GM10248 (cell line): ENCODE measurements at places on chromosomes 6 and 20.

GRCh38 chr6:47047479-47048407 lies 5.6 kb upstream of the ADGRF1 start:
- DNase-seq: peak; percentile 36

GRCh38 chr6:169799474-169799926 lies 48.1 kb downstream of the ERMARD start:
- no peak for DNase-seq

GRCh38 chr20:20525756-20526155 lies 157.9 kb downstream of the INSM1 start:
- no peak for DNase-seq

GRCh38 chr6:34249469-34250261 lies 859 bp upstream of the SMIM29 start:
- DNase-seq: no peak

DNA sequence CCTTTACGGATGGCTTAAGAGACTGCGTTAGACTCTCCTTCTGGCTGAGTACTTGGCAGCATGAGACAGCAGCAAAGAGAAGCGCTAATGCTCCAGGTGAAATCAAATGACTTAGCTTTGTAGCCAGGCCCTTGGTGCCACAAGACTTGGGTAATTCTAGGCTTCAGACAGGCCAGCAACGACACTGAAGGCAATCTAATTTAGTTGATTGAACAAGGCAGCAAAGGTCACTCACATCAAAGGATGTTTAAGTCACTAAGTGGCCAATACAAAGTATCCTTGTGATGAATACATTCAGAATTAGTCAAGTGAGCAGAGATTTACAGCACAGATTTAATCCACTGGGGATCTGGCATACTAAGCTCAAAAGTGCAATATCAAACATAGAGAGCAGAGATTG lies 113.2 kb downstream of the FAM83B start:
- no peak for DNase-seq

GRCh38 chr6:114785235-114786127 lies 442.7 kb upstream of the HS3ST5 start:
- no peak for DNase-seq

DNA sequence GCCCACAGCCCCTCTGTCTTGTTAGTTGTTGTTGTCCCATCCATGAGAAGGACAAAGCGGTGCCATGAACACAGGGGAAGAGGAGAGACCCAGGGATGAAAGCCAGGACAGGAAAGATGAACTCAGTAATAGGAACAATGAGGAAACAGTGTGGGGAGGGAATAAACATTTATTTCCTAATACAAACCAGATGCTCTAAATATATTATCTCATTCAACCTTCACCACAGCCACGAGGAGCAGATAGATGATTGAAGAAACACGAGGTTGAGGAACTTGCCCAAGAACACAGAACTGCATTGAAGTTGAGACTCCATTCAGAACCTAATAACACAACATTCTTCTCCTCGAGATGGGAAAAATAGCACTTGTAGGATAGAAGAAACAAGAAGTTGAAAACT lies 53.0 kb upstream of the AIG1 start:
- no peak for DNase-seq

DNA sequence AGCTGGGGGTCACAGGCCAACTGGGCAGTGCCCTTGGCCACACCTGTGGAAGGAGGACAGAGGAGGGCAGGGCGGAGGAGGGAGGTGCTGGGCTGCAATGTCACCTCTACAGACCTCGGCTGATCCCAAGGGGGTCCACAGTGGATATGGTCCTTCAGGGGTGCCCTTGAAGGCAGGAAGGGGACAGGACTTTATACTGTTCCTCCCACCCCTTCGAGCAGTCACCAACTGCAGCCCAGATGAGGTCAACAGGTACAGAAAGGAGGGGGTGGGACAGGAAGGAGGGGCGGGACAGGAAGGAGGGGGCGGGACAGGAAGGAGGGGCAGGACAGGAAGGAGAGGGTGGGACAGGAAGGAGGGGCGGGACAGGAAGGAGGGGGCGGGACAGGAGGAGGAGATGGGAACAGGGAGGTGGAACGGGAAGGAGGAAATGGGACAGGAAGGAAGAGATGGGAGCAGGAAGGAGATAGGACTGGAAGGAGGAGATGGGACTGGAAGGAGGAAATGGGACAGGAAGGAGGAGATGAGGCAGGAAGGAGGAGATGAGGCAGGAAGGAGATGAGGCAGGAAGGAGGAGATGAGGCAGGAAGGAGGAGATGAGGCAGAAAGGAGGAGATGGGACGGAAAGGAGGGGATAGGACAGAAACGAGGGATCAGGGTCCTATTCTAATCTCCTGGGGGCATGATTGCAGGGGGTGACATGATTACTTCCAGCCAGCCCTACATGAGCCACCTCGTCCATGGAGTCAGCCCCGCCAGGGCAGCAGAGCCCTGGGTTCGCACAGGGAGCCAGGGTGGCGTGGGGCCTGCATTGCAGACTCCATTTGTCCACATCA lies 19.4 kb upstream of the MRGBP start:
- peak; percentile 81 for DNase-seq

DNA sequence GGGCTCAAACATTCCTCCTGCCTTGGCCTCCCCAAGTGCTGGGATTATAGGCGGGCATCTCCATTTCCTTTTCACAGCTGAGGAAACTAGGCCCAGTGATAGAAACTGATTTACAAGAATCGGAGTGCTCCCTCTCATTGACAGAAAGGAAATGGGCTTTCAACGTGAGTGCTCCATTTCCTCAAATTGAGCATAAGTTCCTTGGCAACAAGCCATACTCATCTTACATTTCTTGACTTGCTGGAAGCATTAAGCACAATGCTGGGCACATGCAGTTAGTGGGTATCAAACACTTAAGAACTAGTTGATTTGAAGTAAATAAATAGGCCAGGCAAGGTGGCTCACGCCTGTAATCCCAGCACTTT lies 54.7 kb downstream of the FGD2 start:
- DNase-seq: no peak

DNA sequence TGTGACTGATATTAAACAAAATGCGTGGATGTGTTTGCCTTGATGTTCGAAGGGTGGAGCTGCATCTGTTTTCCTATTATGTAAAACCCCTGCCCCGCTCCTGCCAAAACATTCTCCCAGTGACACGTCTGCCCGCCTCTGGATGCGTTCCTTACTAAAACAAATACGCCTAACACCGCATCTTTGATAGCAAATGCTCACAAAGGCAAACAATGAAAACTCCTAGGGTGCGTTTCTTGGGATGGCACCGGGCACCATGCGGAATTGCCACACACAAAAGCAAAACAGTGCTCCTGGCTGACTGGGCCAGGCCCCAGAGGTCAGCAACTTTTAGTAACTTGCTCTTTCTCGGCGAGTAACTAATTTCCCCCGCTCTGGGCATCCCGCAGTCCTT lies 9.0 kb upstream of the FOXC1 start:
- DNase-seq: no peak

- DNase-seq: no peak
These were observed 262.3 kb upstream of the SOX4 start for GRCh38 chr6:21331235-21331634.

- no peak for DNase-seq
These were observed 31.0 kb upstream of the TCFL5 start for GRCh38 chr20:62892348-62893304.

DNA sequence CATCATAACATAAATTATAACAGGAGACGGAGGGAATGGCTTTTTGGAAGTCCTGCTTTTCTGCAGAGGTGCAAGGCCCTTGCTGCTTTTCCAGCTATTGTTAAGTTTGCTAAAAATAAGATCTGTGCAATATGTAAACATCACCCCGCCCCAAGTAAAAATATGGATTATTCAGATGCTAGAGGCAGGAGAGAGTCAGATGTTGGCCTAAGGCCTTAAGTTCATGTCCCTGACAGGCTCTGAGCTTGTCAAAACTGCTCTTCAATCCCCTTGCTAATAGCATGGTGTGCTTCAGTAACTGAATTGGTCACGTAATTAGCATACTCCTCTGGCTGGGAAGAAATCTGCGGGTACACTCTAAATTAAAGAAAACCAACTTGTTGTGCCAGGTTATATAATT lies 147.5 kb downstream of the BMP2 start:
- no peak for DNase-seq

DNA sequence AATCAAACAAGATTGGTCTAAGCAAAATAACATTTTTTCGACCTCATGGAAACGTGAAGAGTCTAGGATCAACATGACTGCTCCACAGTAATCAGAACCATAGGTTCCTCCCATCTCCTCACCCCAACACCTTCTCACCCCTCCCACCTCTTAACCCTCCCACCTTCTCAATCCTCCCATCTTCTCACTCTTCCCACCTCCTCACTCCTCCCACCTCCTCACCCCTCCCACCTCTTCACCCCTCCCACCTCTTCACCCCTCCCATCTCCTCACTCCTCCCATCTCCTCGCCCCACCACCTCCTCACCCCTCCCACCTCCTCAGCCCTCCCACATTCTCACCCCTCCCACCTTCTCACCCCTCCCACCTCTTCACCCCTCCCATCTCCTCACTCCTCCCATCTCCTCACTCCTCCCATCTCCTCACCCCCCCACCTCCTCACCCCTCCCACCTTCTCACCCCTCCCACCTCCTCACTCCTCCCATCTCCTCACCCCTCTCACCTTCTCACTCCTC lies 567.4 kb downstream of the C6orf118 start:
- DNase-seq: no peak

DNA sequence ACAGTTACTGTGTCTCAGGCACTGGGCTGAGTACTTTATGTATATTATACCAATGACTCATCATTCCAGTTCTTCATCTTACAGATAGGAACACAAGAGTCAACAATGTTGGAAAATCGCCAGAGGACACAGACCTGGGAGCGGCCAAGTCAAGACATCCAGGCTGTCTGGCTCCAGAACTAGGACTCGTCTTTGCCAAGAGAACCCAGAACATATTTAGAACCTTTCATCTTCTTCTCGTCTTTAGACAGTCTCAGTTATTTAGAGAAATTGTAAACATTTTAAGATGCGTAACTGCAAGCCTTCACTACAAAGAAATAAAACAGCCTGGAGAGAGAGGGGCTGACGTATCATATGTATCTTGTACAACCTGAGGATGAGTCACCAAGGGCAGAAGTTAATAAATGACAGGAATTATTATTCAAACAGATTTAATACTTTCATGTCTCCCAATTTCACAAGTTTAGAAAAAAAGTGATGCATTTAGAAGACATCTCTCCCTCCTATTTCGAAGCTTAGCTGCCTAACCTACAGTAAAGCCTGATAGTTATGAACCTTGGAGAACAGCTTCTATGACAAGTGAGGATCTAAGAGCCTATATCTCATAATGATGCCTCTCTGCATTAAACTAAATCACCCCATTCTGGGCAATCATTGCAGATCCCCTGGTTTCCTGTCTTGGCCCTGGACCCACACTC lies 43.4 kb downstream of the SLC22A3 start:
- DNase-seq: no peak

DNA sequence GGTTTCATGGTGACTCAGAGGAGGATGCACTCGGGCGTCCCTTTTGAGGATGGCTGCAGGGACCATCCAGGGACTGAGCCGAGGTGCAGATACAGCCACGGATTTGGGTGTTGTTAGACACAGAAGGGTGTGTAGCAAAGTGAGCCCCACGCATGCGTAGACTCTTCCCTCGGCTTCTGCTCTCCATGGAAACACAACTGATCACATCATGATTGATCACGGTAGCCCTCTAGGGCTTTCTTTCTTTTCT lies 606 bp upstream of the ULBP1 start:
- DNase-seq: no peak

DNA sequence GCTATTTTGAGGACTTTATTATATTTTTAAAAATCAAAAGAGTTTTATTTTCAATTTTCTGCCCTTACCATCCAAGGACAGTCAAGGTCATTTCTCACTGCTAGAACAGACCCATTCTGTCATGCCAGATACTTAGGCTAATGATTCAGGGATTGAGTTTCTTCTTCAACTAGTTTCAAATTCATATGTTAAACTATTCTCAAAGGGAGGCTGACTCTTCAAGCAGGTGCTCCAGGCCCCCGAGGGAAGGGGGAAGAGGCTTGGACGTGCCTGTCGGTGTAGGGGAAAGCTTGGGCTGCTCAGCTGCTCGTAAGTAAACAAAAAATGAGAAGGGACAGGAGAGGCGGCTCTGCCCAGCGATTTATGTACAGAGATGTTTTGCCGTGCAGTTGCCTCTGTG lies 69.4 kb upstream of the MYLIP start:
- no peak for DNase-seq

GRCh38 chr6:139519571-139520031 lies 145.2 kb upstream of the CITED2 start:
- no peak for DNase-seq

DNA sequence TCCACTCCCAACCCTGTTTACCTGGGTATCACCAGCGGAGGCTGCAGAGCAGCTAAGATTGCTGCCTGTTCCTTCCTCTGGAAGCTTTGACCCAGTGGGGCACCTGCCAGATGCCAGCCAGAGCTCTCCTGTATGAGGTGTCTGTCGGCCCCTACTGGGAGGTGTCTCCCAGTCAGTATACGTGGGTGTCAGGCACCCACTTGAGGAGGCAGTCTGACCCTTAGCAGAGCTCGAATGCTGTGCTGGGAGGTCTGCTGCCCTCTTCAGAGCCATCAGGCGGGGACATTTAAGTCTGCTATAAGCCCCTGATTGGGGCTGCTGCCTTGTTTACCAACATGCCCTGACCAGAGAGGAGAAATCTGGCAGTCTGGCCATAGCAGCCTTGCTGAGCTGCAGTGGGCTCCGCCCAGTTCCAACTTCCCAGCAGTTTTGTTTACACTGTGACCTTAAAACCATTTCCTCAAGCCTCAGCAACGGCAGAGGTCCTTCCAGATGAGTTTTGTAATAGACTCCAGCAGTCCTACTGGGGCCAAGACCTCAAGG lies 2.8 kb downstream of the RAET1E start:
- DNase-seq: no peak

- no peak for DNase-seq
These were observed 28.5 kb downstream of the B4GALT5 start for GRCh38 chr20:49685161-49685601.

DNA sequence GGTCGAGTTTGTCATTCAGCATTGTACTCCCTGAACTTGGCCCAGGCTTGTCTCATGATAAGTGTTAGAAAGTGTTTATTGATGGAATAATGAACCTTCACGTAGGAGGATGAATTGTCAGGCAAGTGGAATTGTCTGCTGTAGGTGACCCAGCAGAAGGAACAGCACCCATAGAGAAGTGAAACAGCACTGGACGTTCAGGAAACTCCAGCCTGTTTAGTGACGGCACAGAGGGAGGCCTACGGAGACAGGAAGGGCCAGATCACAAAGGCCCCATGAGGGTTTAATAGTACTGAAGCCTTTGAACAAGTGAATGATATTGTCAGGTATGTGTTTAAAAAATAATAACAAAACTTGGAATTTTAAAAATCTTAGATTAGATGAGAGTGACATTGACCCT lies 2.9 kb downstream of the STX11 start:
- no peak for DNase-seq

- no peak for DNase-seq
These were observed 84.0 kb upstream of the SLC22A16 start for GRCh38 chr6:110560239-110561007.
